ENCODE measurements at places on chromosomes 16 and 17.
A peak's percentile ranks its signal among the peaks of the same experiment; 100 is the strongest.

DNA sequence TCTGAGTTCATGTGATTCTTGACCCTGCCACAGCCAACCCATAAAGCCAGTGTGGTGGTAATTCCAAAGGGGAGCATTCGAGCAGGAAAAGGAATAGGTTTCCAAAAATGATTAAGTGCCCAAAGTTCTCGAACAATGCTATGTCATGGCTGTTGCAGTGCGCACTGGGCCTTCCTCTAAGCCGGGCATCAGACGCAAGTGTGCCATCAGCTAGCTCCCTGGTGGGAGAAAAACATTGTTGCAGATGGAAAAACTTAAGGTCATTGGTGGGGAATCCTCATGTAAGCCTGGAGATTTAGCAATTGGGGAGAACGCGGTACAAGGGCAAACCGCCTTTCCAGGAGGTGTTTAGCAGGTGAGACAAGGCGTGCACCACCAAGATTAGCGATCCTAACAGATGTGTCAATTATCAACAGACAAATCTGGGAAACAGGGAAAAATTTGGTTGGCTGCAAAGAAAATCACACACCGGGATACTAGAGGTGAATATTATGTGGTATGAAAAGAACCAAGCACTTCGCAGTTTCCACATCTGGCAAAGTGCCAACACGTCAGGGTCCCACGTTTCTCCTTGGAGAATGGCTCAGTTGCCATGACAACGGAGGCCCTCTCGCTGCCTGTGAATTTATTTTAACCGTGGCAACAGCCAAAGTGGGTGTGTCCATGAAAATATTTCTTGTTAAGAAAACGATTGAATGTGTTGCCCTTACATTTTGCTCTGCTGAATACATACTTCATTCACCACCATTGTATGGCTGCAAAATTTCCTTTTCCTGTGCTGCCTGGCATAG lies 118.5 kb upstream of the CACNG5 start:
- peak; percentile 71 for DNase-seq

DNA sequence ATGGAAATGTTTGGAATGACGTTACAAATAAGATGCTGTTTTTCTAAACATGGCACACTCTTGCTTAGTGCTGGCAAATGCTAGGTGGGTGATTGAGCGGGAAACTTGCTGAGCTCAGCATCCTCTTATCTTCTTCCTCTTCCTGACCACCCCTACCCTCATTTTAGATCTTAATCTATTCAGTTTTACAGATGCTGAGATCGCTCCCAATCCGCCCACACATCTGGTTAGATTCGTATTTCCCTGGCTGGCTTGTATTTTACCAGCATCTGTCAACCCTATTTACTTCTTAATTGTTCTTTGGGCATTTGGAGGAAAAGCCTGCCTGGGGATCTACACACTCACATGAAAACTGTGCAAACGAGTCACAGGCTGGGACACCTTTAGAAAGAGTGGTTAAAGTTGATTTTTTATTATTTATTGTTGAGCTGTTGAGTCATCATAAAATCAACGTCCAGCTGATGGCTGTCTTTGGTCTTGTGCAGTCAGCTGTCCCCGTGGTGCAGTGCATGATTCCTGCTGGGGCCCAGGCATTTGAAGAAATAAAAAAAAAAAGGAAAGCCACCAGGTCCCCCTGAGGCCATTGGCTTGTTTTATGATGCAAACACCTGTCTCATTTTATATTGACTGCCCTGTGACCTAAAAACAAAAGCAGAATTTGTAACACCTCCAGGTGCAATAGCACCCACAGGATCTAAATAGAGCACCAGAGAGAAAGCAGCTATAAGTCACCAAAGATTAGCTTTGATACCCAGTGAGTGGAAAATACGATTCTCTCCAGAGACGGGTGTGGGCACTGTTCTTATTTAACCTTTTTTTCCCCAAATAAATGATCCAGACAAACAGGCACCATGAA lies 258.6 kb downstream of the HS3ST3B1 start:
- no peak for DNase-seq

DNA sequence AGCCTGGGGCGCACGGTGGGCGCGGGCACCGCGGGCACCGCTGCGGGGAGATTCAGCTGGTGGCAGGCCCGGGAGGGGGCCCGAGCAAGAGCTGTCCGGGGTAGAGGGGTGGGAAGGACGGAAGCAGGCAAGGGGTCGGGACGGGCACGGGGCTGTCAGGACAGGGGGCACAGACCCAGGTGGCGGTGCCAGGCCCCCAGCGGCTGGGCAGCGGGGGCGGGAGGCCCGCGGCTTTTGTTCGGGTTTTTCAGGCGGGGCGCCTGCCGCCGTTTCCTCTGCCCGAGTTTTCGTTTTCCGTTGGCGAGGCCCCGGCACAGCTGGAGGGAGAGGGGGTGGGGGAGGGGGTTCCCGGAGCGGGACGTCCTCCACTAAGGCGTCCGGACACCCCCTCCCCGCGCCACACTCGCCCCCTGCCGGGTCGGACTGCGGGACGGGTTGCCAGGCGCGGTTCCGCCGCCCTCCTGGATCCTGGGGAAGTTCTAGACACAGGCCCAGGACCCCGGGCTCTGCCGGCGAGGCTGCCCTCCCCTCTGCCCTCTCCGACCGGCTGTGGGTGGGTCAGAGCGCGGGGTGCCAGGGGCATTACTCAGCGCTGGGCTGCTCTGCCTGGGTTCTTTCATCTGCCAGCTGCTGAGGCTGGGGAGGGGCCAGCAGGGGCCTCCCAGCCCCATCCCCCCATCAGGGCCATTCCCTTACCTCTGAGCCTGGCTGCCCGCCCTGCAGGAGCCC lies 543 bp downstream of the ARHGAP23 start:
- DNase-seq = peak; percentile 59

DNA sequence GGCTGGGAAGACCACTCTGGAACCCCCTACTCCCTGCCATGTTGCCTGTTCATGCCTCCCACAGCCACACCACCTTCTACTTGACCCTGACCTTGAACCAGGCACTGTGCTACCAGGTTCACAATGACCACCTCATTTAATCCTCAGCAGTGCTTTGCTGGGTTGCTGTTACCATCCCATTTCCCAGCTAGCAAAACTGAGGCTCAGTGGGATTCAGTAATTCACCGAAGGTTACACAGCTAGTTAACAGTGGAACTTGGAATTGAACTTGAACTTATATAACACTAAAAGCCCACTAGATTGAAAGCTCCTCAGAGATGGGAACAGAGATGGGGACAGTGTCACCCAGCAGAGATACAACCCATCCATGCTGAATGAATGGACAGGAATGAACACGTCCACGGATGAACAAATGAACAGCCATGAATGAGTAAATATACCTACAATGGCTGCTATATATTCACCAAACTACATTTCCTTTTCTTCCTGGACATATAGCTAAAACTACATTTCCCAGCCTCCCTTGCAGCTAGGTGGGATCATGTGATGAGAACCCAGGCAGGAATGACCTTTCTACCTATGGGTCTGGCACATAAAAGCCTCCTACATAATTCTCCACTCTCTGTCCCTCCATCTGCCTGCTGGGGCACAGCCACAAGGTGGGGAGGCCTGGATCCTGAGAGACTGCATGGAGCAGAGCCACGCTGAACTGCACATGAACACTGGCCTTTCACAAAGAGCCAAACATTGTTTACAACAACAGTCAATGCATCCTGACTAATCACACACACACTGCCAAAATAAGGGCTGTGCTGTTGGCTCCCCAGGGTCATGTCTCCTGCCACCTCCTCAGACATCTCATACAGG lies 94.8 kb downstream of the RMI2 start:
- no peak for DNase-seq

GRCh38 chr16:50272111-50272571 lies 5.8 kb downstream of the ADCY7 start:
- no peak for DNase-seq

- DNase-seq = peak; percentile 18
Measured at GRCh38 chr16:50038756-50039529, 13.9 kb downstream of the CNEP1R1 start.

GRCh38 chr16:57126411-57126810 lies 34.0 kb downstream of the CPNE2 start:
- DNase-seq = no peak

GRCh38 chr17:32281011-32281451 lies 15.4 kb downstream of the RHBDL3 start:
- no peak for DNase-seq

DNA sequence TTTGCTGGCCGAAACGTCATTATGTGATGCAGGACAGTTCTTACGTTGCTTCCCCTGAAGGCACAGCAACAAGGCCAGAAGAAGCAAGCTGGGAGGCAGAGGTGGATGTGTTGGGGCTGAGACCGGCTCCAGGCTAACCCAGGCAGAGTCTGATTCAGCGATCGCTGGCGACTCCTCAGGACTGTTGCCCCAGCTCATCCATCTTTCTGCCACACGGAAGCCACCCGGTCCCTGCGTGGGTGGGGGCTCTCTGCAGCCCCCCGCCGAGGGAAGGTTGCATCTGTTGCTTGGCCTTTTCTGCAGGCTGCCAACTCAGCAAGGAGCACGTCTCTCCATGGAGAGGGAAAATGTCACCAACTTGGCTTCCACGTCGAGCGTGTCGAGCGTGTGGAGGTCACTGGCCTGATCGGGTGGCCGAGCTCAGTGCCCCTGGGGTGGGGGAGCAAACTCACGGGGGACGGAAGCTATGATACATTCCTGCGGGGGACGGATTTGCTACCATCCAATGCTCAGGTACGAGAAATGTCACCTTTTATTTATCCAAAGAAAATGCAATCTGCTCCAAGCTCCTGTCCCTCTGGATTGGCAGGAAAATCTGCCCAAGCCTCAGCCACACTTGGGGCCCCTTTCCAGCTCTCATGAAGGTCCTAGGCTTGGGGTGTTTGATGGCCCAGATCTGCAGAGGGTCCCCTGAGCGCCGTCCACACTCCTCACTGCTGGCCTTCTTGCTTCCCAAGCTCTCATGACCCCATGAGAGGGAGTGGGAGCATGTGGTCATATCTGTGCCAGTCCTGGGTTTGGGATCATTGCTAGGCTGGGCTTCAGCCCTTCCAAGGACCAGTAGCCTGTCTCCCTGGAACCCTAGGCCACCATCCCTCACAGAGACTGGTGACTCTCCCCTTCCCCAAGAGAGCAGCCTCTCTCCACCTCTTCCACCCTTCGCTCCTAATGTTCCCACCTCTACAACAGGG lies 69.4 kb downstream of the RPH3AL start:
- DNase-seq = no peak

DNA sequence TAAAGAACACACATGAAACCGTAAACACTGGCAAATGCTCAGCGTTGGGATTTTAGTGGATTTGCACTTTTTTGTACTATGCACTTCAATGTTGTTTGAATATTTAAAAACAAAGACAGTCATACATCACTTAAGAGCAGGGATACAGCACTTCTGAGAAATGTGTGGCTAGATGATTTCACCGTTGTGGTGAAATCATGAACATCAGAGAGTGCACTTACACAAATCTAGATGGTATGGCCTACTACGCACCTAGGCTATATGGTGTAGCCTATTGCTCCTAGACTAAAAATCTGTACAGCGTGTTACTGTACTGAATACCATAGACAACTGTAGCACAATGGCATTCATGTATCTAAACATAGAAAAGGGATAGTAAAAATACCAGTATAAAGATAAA lies 37.6 kb upstream of the CNEP1R1 start:
- no peak for DNase-seq

GRCh38 chr16:85650844-85651628 lies 37.7 kb downstream of the GINS2 start:
- no peak for DNase-seq

GRCh38 chr17:52824542-52824941 lies 666.0 kb upstream of the CA10 start:
- DNase-seq = no peak

DNA sequence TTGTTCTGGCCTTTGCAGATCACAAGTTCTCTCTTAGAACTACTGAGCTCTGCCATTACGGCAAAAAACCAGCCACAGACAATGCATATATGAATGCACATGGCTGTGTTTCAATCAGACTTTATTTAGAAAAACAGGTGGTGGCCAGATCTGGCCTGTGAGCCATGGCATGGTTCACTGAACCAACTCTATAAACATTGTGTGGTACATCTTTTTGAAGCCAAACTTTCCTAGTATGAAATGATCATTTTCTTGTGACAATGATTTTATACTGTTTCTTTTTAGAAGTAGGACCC lies 65.9 kb upstream of the AMZ2 start:
- DNase-seq = no peak

DNA sequence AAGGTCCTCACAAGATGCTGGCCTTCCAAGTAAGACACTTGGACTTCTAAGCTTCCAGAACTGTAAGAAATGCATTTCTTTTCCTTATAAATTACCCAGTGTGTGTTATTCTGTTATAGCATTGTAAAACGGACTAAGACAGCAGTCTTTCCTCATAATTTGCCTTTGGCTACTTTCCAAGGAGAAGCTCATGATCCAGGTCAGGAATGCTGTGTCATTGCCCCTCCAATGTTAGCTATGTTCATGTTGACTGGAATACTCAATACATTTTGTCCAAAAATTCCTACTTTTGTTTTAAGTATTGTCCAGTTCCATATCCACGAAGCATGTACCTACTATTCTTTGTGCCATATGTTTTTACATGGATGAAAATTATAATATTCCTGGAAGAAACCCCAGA lies 234.6 kb downstream of the HS3ST3A1 start:
- DNase-seq = no peak

DNA sequence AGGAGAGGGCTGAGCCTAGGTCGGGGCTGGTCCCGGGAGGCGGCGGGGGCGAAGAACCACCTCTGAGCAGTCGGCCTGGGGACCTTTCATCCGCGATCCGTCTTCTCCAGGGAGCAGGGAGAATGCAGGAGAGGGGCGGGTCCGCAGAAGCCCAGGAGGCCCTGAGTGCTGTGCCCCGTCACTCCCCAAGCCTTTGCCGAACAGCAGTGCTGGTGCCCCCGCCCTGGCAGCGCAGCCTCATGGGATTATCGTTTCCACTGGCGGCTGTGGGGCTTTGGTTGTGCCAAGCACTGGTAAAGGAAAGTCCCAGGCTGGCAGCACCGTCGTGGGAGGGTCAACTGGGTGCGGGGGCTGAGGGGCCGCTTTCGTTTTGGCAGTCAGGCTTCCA lies 631 bp downstream of the TBL3 start:
- no peak for DNase-seq

DNA sequence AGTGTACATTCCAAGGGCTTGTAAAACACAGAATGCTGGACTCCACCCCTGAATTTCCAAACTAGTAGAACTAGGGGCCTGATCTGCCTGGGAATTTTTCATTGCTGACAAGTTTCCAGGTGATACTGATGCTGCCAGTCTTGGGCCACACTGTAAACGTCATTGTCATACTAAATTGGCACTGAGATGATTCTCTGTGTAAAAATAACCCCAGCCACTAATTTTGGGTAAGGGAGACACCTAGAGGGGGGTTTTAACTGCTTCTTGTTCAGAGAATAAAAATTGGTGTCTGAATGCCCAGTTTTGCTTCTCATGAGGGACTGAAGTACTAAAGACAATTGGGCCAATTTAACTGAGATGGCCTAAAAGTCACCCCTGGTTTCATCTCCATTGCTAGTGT lies 5.0 kb upstream of the CDH13 start:
- DNase-seq = no peak

GRCh38 chr16:89375021-89375420 lies 115.3 kb downstream of the ANKRD11 start:
- DNase-seq = no peak

GRCh38 chr17:52233176-52233575 lies 74.7 kb upstream of the CA10 start:
- no peak for DNase-seq

Data from muscle of arm (tissue), 14 donors.